ENCODE measurements at places on chromosomes 1 and 21.
A peak's percentile ranks its signal among the peaks of the same experiment; 100 is the strongest.

GRCh38 chr1:182299728-182300616 lies 91.6 kb downstream of the GLUL start:
- no peaks in the 10 kb centered on the region for H3K27me3 ChIP-seq
- peak; percentile 3 for DNase-seq
- no peak overlapping the region for H3K4me3 ChIP-seq

DNA sequence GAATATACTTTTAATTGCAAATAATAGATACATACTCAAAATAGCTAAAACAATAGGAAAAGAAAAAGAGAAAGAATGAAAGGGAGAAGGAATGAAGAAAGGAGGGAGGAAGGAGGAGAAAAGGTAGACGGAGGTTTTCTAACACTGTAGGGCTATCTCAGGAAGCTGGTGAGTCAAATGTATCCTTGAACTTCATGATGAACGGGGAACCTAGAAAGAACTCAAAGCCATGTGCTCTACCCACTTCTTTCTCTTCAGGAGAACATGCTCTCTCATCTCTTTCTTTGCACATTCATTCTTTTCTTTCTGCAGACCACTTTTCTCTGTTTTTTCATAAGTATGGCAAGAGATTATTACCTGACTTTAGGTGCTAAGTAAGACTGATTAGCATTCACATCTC lies 37.3 kb upstream of the ZNF644 start:
- no peaks in the 10 kb centered on the region for H3K4me1 ChIP-seq
- H3K27ac ChIP-seq: no peak overlapping the region
- H3K36me3 ChIP-seq: no peaks in the 10 kb centered on the region
- DNase-seq: no peak
- no peak overlapping the region for H3K4me3 ChIP-seq

DNA sequence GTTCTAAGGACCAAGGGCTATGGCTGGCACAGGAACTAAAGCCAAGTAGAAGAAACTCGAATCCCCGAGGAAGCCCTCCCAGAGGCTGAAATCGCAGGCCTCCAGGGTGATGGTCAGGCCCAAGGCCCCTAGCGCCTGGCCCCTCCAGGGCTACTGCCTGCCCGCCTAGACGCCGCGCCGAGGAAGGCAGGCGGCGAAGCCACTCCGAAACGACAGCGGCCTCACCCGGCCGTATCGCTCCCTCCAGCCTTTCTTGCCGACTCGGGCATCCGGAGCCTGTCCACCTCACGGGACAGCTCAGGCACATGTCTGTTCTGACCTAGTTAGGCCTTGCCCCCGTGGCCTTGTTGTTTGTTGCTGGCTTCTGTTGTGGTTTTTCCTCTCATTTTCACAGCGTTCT lies 9.7 kb upstream of the LHX8 start:
- H3K4me1 ChIP-seq: peaks cover 18% of the 10 kb centered on the region
- DNase-seq: peak; percentile 64
- H3K27ac ChIP-seq: no peak overlapping the region
- peaks cover 37% of the 10 kb centered on the region for H3K27me3 ChIP-seq

GRCh38 chr21:35697321-35697808 lies 363.0 kb downstream of the SETD4 start:
- H3K36me3 ChIP-seq: no peaks in the 10 kb centered on the region
- H3K27ac ChIP-seq: no peak overlapping the region
- no peak overlapping the region for H3K4me3 ChIP-seq

GRCh38 chr21:38721055-38721454 lies 84.7 kb upstream of the ETS2 start:
- no peak overlapping the region for H3K4me3 ChIP-seq
- no peaks in the 10 kb centered on the region for H3K27me3 ChIP-seq
- H3K4me1 ChIP-seq: no peaks in the 10 kb centered on the region
- H3K27ac ChIP-seq: no peak overlapping the region
- no peaks in the 10 kb centered on the region for H3K36me3 ChIP-seq
- peak; percentile 14 for DNase-seq

- no peak overlapping the region for H3K27ac ChIP-seq
- no peaks in the 10 kb centered on the region for H3K27me3 ChIP-seq
- 0 out of 2 replicates have a peak, but pooled peaks cover 10% of the 10 kb centered on the region for H3K36me3 ChIP-seq
- H3K4me1 ChIP-seq: peaks cover 14% of the 10 kb centered on the region
- H3K4me3 ChIP-seq: no peak overlapping the region
- DNase-seq: no peak
Observed at GRCh38 chr1:10181154-10181553, 29.2 kb upstream of the KIF1B start.

DNA sequence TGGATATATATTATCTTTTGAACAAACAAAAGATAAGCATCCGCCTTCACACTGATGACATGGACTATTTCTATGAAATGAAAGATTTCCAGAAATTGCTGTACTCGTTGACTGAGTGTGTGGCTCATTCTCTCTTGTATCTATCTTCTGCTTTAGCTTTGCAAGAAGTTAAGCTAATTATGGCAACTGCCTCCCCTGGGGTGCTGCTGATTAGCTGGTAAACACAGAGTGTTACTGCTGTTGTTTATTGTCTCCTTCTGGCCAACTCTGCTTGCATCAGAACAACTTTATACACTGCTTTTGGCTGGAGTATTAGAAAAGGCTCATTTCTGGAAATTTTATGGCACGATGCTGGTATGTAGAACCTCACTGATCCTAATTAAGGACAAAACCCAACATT lies 95.6 kb upstream of the SNX7 start:
- no peaks in the 10 kb centered on the region for H3K4me1 ChIP-seq
- no peak for DNase-seq
- H3K4me3 ChIP-seq: no peak overlapping the region
- H3K27me3 ChIP-seq: no peaks in the 10 kb centered on the region

DNA sequence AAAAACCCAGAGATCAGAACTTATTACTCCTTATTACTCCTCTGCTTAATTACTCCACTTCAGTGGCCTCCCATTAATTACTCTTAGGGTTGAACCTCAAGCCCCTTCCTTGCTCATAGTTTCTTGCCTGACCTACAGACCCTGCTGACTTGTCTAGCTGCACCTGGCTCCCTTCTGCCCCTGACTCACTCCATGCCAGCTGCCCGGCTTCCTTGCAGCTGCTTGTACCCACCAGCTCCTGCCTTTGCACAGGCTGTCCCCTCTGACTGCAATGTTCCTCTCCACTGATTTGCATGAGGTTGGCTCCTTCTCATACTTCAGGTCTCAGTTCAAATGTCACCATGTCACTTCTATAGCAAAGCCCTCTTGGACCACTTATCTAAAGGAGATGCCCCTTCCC lies 1.9 kb upstream of the PTPRU start:
- no peak for DNase-seq
- H3K4me1 ChIP-seq: peaks cover 20% of the 10 kb centered on the region
- H3K36me3 ChIP-seq: no peaks in the 10 kb centered on the region
- peaks cover 43% of the 10 kb centered on the region for H3K27me3 ChIP-seq
- no peak overlapping the region for H3K4me3 ChIP-seq

- H3K36me3 ChIP-seq: no peaks in the 10 kb centered on the region
- no peaks in the 10 kb centered on the region for H3K27me3 ChIP-seq
- DNase-seq: no peak
- H3K27ac ChIP-seq: no peak overlapping the region
- H3K4me3 ChIP-seq: no peak overlapping the region
- no peaks in the 10 kb centered on the region for H3K4me1 ChIP-seq
Observed at GRCh38 chr1:29636936-29637335, 400.6 kb downstream of the PTPRU start.

DNA sequence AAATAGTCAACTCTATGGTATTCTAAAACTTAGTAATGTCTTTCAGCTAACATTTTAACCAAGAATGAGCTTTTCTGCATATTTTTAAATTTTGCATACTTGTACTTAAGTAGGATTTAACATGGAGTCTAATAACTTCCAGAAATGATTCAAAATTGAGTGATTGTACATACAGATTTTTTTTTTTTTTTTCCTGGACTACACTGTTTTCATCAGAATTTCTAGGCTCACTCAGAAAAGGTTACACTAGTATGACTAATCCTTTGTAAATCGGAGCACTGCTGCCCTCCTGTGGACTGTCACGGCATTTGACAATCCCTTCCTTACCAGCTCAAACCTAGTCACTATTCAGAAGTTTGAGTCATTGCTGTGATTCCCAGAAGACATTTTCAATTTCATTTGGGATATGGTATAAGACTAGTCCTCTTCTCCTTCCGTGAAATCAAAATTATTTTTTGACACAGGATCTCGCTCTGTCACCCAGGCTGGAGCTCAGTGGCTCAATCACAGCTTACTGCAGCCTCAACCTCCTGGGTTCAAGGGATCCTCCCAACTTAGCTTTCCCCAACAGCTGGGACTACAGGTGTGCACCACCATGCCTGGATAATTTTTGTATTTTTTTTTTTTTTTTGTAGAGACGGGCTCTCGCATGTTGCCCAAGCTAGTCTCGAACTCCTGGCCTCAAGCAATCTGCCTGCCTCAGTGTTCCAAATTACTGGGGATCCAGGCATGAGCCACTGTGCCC lies 45.5 kb downstream of the CD46 start:
- peak; percentile 89 for DNase-seq
- H3K36me3 ChIP-seq: peaks cover 11% of the 10 kb centered on the region
- H3K4me3 ChIP-seq: no peak overlapping the region

GRCh38 chr21:33069994-33070743 lies at the start of gene OLIG1:
Gene OLIG1 (plus strand): TSS chr21:33070141. CDS start chr21:33070247, 106 bp downstream.
- peaks cover 99% of the 10 kb centered on the region for H3K27me3 ChIP-seq
- no peak within 1 kb of the TSS for H3K27ac ChIP-seq
- peak within 1 kb of the TSS; percentile 63 for H3K4me3 ChIP-seq
- peak; percentile 90 for DNase-seq

- DNase-seq: no peak
- no peak overlapping the region for H3K27ac ChIP-seq
- no peaks in the 10 kb centered on the region for H3K4me1 ChIP-seq
- no peak overlapping the region for H3K4me3 ChIP-seq
- no peaks in the 10 kb centered on the region for H3K36me3 ChIP-seq
- H3K27me3 ChIP-seq: no peaks in the 10 kb centered on the region
Observed at GRCh38 chr1:66452162-66452561, 81.8 kb upstream of the SGIP1 start.

DNA sequence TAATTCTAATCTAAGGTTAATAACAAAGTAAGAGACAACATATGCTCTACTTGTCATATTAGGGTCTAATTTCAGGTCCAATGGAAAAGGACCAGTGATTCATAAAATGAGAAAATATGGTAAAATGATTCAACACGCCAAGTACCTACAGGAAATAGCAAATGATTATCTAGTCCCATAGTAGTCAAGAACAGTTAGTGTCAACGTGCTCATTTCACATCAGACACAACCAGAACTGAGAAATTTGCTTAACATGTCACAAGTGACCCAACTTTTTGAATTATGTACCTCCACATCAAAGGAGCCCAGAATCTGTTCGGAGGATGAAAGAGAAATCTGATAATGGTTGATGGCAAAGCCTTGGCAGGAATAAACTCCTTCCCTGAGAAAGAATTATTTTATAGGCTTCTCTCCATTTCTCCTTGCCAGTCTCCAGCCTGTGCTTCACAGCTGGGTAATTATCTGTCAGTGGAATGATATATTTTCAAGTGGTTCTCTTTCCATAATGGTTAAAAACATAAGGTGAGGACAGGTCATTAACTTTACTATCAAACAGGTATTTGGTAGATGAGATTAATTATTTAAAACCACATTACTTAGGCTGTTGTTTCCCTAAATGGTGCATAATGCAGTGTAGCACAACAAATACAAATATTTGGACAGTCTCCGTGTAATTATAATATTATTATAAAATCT lies 83.2 kb downstream of the APP start:
- H3K4me3 ChIP-seq: no peak overlapping the region
- H3K36me3 ChIP-seq: 0 out of 2 replicates have a peak, but pooled peaks cover 4% of the 10 kb centered on the region
- H3K27ac ChIP-seq: no peak overlapping the region
- H3K4me1 ChIP-seq: peaks cover 30% of the 10 kb centered on the region
- H3K27me3 ChIP-seq: no peaks in the 10 kb centered on the region

- no peaks in the 10 kb centered on the region for H3K27me3 ChIP-seq
- H3K27ac ChIP-seq: no peak overlapping the region
- peaks cover 22% of the 10 kb centered on the region for H3K4me1 ChIP-seq
- H3K36me3 ChIP-seq: no peaks in the 10 kb centered on the region
Observed at GRCh38 chr1:101438359-101438758, 201.5 kb downstream of the S1PR1 start.

GRCh38 chr1:79161077-79161476 lies 154.5 kb upstream of the ADGRL4 start:
- DNase-seq: no peak
- H3K4me3 ChIP-seq: no peak overlapping the region
- H3K27me3 ChIP-seq: no peaks in the 10 kb centered on the region
- no peak overlapping the region for H3K27ac ChIP-seq

DNA sequence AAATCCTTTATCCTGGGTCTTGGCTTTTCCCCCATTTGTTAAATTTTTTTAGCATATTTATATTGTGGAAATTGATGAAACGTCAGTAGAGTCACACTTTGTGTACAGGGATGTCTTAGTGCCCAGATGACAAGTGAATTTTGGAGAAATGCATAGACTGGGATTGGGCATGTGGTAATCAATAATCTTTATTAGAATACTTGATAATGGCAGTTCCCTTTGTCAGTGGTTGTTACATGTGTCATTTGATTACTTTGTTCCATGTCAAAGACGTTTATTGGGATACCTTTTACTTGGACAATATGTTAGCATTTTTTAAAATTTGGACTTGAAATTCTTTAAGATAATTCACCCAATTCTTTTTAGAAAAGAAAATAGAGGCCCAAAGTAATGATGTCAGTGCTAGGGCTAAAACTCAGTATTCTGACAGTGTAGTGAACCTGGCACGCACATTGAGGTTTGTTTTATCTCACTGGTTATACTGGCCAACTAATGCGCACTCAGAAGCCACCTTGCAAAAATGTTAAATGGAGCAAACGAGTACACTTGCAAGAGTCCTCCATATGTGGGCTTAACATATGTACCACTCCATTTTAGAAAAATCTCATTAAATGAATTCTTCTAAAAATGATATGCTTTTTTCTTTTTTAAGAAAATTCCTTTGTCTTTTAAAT lies 9.2 kb downstream of the PRPF38B start:
- no peaks in the 10 kb centered on the region for H3K4me1 ChIP-seq
- H3K4me3 ChIP-seq: no peak overlapping the region
- H3K27ac ChIP-seq: no peak overlapping the region
- no peaks in the 10 kb centered on the region for H3K27me3 ChIP-seq

DNA sequence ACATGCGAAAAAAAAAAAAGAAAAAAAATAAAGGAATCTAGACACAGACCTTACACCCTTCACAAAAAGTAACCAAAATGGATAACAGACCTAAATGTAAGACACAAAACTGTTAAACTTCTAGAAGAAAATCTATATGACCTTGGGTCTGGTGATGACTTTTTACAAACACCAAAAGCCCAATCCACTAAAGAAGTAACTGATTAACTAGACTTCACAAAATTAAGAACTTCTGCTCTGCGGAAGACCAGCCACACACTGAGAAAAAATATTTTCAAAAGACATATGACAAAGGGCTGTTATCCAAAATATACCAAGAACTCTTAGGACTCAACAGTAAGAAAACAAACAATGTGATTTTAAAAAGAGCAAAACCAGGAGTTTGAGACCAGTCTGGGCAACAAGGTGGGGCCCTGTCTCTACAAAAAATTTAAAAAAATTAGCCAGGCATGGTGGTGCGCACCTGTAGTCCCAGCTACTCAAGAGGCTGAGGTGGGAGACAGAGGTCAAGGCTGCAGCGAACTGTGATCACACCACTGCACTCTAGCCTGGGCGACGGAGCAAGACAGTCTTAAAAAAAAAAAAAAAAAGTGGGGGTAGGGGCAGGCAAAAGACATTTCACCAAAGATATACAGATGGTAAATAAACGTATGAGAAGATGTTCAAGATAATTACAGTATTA lies 9.8 kb downstream of the PARP1 start:
- peak overlapping the region; percentile 65 for H3K27ac ChIP-seq
- peaks cover 16% of the 10 kb centered on the region for H3K4me1 ChIP-seq
- peaks cover 53% of the 10 kb centered on the region for H3K36me3 ChIP-seq
- DNase-seq: no peak

All from GM23338 (cell line).